ENCODE measurements at places on chromosomes 7 and 10.

GRCh38 chr7:42272793-42273665 lies 36.0 kb upstream of the GLI3 start:
- DNase-seq = no peak

DNA sequence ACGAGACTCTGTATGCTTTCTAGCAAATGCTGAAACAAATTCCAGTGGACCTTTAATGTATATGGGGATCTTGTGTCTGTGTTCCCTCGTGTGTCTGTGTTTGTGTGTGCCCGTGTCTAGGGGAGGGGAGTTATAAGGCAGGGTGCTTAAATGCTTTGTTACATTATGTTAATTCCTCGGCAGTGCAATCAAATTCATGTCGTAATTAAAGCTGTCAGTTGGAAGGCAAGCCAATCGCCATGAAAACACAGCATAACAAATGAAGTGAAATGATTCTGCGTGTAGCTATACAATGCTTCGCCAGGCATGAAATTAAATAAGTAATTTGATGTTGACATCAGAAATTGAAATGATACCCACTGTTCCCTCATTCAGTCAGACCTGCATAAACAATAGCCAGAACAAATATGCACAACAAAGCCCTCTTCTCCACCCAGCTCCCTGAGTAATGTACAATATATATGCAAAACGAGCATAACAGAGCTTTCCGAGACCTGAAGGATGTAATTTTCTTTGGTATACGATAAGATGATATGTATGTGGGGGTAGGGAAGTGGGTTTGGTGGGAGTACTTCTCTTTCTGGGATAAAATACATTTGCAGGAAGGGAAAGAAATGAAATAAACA lies 534.1 kb downstream of the AUTS2 start:
- no peak for DNase-seq

GRCh38 chr7:132740176-132740575 lies 163.9 kb upstream of the PLXNA4 start:
- no peak for DNase-seq

DNA sequence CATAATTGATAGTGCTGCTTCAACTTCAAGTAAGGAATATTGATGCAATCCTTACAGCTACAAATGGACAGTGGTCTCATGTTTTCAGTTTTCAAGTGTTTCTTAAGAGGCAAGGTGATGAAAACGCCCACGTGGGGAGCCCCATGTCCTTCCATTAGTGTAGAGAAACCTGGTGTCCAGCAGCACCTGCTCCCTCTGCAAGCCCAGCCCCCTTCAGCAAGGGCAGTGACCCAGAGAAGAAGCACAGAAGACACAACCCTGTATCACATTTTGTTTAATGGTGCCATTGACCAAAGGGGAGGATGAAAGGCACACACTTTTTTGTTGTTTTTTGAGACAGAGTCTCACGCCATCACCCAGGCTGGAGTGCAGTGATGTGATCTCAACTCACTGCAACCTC lies 143.7 kb downstream of the EGFR start:
- no peak for DNase-seq

DNA sequence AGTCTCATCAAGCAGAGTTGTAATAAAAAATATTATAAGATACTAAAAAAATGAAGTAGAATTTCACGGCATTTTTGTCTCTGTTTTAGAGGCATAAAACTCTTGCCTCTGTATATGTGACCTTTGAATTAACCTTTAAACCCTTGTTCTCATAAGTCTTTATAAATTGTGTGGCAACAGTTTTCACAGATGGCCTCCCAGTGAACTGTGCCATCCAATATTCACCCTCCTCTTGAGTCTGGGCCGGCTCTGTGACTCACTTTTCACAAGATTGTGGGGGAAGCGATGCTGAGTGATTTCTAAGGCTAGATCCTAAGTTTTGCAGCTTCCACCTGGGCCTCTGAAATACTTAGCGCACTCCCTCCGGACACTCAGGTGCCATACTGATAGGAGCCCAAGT lies 4.6 kb upstream of the USP6NL start:
- no peak for DNase-seq

DNA sequence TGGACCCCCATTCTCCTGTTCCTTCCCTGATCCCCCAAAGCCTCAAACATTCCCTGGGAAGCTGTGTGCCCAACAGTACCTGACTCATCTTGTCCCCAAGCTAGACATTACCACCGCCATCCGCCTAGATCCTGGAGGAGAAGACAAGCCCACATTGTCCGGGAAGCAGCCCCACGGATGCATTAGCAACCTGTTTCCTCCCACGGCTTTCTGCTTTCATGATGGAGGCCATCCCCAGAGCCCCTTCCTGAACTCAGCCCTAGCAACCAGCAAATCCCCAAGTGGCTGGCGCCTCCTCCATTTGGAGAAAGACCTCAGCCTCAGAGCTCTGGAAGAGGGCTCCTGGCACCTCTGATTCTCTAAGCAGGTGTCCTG lies 2.3 kb upstream of the SLC29A3 start:
- DNase-seq = no peak

Data from activated T-cell treated with anti-CD3 and anti-CD28 coated beads, Interleukin-2, amount 50 U/mL, for 24 hours (primary cell).